ENCODE measurements at places on chromosomes 2 and 18. TPM values are rescaled to one million over a fixed set of nuclear protein-coding genes. Genes with fewer than 3 reads are reported as not detected.

GLI2 gene
- not detected for total RNA-seq

- no peak for DNase-seq
Measured at GRCh38 chr18:79923896-79924585, 27.4 kb downstream of the SLC66A2 start.

DNA sequence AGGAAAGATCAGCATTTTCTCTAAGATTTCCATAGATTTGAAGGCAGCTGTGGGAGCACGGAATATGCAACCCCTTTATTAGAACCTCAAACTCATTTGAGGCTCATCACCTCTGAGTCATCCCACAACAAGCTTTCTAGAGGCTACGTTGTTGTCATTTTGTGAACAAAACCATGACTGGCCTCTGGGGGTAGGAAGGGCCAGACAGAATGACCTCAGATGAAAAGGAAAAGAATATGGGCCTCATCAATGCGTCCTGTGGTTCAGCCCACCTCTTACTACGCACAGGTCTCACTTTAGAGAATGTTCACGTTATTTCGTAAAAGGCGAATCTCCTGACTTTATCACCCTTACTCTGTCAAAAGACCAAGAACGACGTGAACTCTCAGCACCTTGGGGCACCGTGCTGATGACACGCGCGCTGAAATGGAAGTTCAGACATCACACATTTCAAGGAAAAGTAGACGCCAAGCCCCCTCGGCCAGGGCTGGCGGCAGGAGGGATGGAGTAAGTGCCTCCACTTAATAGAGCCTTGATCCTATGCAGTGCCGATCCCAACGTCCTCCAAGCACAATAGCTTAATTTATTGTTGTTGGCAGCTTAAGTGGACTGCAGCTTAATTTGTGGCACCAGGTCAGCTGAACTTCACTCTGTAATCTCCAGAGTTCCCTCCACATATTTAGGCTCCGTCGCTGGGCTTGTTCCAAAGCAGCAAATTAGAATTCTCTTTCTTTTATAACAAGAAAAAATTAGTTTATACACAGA is 208.3 kb downstream of the EIPR1 start:
- DNase-seq: no peak

LCT gene
- 0.33 TPM for total RNA-seq

SF3B1 gene
- 287 TPM for total RNA-seq

TBR1 gene
- total RNA-seq: not detected
